Activated CD4-positive, alpha-beta memory T cell treated with anti-CD3 and anti-CD28 coated beads, Interleukin-2, amount 10 ng/mL, durations not matched to agents 7 days and 5 days (primary cell): ENCODE measurements at places on chromosomes 7 and 10. TPM values are rescaled to one million over a fixed set of nuclear protein-coding genes. Genes with fewer than 3 reads are reported as not detected.
A peak's percentile ranks its signal among the peaks of the same experiment; 100 is the strongest.

DNA sequence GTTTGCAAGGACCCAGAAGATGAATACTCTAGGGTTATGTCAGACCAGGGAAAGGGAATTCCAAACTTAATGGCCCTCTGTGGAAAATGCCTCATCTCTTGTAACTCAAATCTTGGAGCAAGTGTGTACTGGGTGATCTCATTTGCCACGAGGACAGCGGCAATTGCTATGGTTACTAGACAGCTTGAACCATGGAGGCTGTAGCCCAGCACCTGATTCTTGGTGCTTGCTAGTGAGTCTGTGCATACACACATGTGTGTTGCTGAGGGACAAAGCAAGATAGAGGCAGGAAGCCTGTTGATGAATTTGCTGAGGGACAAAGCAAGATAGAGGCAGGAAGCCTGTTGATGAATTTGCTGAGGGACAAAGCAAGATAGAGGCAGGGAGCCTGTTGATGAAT, 58.6 kb upstream of the FEZF1 start:
- DNase-seq, result no peak

DNA sequence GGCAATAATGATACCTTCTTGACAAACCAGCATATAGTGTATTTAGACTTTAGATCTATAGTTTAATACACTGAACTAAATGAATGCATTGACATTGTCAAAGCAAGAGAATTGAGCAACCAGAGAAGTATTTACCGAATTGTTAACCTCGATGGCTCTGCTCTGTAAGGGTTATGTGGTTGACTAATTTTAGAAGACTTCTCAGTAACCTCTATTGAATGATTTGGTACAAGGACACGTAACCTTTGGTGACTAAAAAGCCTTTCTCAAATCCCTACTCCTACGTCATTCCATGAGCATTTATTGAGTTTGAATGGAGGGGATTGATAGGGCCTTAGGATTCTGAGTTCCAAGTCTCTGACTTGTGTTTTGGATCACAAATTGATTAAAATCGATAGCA, 67.6 kb downstream of the MDFIC start:
- DNase-seq, result no peak

DNA sequence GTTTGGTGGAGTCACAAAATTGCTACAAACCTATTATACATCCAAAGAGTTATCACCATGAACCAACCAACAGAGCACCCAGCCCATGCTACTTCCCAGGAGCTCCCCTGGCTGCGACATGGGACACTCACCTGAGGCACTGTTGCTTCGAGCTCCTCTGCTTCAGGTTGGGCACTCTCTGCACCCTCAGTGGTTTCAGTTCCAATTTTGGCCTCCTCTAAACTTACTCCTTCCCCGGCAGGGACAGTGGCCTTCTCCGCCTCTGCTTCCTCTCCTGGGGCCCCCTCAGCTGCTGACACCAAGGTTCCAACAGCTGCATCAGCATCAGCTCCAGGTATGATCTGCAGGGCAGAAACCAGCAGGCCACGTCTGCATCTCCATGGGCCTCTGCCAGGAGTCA, 120.4 kb upstream of the TARP start:
- no peak for DNase-seq

DNA sequence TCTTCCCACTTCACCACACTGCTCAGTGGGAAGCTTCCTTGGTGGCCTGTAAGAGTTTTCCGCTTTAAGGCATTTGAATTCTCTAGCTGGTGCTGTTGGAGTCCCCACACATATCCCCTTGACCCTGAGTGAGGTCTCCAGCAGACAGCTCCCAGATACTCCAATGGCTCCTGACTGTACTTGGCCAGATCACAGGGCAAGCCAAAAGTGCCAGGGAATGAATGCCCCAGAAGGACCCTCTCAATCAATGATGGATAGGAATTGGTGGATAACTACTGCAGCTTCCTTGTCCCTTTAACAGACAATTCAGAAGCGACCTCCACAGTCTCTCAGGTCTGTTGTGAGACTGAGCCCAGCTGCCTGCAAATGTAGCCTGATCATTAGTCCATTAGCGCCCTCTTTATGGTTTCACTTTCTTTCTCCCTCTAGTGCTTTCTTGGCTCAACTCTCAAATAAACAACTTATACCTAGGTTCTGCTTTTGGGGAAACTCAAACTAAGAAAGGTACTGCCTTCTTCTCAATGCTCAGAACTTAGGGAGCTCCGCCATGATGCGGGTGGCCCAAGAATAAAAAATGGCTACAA, 283.0 kb downstream of the TCF7L2 start:
- DNase-seq, result no peak

DNA sequence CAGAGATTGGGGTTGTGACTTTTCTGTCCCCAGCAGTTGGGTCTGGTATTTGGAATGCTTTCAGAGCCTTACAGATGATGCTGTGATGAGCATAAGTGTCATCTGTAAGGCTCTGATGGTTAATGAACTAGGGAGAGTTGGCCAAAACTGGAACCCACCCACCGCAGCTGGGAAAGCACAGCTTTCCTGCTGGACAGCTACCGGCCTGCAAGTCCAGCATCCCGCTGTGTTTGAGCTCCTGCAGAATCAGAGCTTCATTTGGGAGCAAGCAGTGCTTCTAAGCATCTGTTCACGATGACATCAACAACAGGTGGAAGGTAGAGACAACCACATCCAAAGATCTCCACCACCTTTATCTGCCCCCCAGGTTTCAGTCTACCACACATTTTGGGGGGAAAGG, 11.7 kb downstream of the UCN3 start:
- DNase-seq, result no peak

GRCh38 chr10:121137533-121137932, 286.4 kb downstream of the WDR11 start:
- no peak for DNase-seq

- no peak for DNase-seq
Measured at GRCh38 chr10:50788951-50789945, 49.5 kb downstream of the ASAH2B start.

DNA sequence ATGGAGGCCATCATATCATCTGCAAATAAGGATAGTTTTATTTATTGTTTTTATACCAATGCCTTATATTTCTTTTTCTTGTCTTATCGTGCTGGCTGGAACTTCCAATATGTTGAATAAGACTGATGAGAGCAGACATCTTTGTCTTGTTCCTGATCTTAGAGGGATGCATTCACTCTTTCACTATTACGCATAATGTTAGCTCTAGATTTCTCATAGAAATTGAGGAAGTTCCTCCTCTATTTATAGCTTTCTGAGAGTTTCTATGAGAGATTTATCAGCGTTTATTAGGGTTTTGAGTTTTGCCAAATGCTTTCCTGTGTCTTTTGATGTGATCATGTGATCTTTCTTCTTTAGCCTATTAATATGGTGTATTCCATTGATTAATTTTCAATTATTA, 49.3 kb downstream of the COL28A1 start:
- no peak for DNase-seq

GRCh38 chr10:21530641-21531040, 3.4 kb upstream of the MLLT10 start:
- DNase-seq, result no peak

DNA sequence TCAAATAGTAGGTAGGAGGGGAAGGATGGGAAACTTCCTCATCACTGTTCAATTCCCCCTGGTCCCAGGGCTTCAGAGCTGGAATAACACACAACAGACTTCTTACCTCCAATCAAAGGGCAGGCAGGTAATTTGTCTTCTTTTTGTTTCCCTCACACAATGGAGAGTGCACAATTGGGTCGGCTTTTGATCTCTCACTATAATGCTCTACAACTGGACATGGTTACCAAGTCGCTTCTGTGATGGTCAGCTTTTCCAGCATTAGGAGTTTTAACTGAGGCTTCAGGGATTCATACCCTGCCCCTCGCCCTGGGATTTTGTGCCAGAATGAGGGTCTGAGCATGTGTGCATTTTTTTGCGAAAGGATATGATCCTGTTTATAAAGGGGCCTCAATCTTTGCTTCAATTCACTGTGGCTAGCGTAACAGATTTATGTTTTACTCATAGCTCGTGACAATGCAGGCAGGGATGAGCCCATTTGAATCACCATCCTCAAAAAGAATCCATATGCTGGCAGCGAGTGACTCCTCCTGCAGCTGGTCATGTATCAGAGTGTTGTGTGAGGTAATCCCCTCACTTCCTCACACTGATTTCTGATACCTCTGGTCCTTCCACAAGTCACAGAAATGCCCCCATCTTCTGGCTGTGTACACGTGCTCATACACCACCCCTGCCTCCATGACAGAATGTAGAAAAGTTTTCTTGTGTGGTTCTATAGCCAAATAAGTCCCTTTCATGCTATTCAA, 189.6 kb downstream of the CTTNBP2 start:
- DNase-seq, result no peak

DNA sequence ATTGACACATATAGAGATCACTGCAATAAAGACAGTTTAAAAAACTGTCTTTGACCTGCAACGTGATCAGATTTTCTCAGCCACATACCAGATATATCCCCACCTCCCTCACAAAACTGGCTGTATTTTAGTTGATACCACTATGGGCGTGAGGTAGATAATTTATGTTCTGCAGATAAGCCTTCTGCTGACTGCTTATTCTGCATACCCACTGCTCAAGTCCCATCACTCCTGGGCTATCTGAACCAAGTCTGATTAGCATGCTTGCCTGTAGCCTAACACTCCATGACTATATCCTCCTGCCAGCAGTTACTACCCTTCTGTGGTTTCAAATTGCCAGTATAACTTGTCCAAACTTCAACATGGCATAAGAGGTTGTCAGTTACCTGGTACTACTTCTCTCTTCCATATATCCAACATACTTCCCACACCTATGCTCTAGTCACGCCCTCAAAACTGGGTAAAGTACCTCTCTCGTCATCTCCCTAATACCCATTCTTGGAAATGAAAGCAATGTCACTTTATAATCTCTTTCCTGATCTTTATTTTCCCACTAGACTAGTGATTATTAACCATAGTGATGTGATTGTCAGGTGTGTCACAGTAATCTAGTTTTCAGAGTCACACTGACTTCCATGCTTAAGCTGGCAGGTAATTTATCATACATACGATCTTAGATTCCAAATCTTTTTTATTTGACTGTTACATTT, 70.7 kb downstream of the MALSU1 start:
- no peak for DNase-seq

GRCh38 chr10:122164815-122165483, 106.1 kb upstream of the BTBD16 start:
- DNase-seq, result no peak

MOSPD3 gene
- 53.3 TPM for total RNA-seq

- DNase-seq, result no peak
Measured at GRCh38 chr10:123890226-123890625, 1.4 kb downstream of the CPXM2 start.

- DNase-seq, result no peak
Measured at GRCh38 chr7:153590136-153590535, 462.1 kb upstream of the DPP6 start.

- DNase-seq, result no peak
Measured at GRCh38 chr10:9222917-9223316, 1168.4 kb downstream of the GATA3 start.

DNA sequence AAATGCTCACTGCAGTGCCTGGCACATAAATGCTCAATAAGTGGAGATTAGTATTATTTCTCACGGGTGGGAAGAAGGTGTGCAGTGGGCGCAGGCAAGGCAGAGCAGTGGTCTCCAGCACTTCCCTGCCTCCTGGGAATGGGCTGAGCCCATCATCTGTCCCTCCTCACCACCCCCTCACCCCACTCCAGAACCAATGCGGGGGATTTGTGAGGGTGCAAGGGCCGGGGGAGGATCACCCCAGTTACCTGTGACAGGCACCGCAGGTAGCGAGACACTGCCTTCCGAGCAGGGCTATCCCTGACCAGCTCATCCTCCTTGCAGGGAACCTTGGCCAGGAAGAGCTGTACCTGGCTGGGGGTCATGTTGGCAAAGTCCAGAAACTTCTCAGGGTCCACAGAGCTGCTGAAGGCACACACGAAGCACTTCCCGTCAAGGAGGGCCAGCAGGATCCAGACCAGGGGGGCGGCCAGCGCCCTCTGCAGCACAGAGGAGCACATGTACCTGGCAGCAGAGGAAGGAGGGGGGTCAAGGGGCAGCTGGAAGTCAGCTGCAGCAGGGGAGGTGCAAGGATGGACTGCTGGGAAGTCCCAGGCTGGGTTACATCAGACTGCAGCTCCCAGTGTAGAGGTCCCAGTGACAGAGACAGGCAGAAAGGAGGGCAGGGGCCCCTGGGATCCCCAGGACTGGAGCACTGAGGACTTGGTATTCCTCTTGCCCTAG, 2.8 kb downstream of the CALHM3 start:
- DNase-seq, result peak; percentile 46

NKX1-2 gene
- not detected for total RNA-seq

DNA sequence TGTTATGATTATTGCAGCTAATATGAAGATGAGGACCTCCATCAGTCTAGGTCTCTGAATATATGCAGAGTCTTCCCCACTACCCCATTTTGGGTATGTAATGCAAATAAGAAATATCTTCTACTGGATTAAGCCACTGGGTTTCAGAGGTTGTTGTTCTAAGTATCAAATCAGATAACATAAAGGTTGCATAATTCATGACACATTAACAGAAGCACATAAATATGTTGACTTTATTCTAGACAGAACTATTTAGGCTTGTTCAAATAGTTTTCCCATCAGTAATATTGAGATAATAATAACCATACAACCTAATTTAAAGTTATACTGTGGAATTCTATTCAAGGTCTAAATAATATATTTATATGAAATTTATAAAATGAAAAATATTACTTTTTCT, 157.1 kb downstream of the ETV1 start:
- DNase-seq, result no peak

DNA sequence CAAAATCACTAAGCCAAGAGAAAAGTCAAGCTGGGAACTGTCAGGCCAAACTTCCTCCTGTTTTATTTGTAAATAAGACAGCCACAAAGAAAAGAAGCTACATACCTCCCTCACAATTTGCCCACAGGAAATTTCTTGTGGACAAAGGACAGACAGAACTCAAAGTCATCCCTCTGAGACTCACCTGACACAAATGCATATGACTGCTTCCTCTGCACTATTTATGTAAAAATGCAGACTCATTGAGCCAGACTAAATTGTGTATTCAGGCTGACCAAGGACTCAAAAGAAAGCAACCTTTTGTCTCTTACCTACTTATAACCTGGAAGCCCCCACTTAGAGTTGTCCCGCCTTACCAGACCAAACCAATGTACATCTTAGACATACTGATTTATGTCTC, 11.8 kb downstream of the TOMM7 start:
- no peak for DNase-seq

ACHE gene
- total RNA-seq, result not detected

DNA sequence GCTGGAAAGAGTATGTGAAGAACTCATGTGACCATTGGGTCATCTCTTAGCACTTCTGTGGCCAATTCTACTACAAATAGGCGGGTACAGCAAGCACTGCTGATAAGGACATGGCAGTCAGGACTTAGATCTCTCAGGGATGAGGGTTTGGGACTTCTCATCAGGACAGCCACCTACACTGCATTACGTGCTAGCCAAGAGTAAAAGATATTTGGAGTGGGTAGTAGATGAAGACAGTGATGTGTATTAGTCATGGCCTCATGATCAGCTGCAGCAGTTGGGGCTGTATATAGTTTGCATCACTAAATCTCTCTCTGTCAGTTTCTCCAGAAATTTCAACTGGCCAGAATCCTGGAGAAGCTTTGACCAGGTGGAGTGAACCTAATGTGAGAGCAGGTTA, 9.2 kb downstream of the TAS2R60 start:
- DNase-seq, result no peak

- DNase-seq, result no peak
Measured at GRCh38 chr10:18635995-18636394, 15.4 kb downstream of the NSUN6 start.

MYH16 gene
- total RNA-seq, result not detected

- DNase-seq, result no peak
Measured at GRCh38 chr7:40746841-40747556, 612.2 kb downstream of the SUGCT start.

- no peak for DNase-seq
Measured at GRCh38 chr10:120505056-120505455, 48.0 kb downstream of the PLPP4 start.

CDC14C gene
- not detected for total RNA-seq

FIGNL1 gene
- 39.7 TPM for total RNA-seq
